Osteoblast (primary cell): ENCODE measurements at places on chromosomes 3 and 15. TPM values are rescaled to one million over a fixed set of nuclear protein-coding genes. Genes with fewer than 3 reads are reported as not detected.

The IL12A gene
- 3.2 and 4.7 TPM in 2 replicates for total RNA-seq

The ZXDC gene
- 26.8 and 27.1 TPM in 2 replicates for total RNA-seq

GRCh38 chr3:12472796-12473195, 11.5 kb upstream of the TSEN2 start:
- DNase-seq = no peak

DNA sequence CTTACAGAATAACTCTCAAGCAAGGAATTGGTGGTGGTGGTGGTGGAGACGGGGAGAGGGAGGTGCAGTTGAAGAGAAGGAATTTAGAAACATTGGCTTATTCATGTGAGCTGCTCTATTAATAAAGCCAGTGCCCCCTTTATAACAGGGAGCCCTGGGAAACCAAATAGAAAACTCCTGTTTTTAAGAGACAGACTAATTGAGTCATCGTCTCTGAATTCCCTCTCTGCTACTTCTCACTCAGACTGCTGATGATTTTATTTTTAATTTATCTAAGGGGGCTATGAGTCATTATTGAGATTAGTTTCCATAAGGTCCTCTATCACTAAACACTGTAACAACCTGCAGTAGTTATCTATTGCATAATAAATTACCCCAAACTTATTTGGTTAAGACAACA, 145.9 kb upstream of the GALNT15 start:
- DNase-seq = peak; percentile 43

GRCh38 chr15:94002041-94002440, 229.3 kb upstream of the MCTP2 start:
- DNase-seq = no peak

DNA sequence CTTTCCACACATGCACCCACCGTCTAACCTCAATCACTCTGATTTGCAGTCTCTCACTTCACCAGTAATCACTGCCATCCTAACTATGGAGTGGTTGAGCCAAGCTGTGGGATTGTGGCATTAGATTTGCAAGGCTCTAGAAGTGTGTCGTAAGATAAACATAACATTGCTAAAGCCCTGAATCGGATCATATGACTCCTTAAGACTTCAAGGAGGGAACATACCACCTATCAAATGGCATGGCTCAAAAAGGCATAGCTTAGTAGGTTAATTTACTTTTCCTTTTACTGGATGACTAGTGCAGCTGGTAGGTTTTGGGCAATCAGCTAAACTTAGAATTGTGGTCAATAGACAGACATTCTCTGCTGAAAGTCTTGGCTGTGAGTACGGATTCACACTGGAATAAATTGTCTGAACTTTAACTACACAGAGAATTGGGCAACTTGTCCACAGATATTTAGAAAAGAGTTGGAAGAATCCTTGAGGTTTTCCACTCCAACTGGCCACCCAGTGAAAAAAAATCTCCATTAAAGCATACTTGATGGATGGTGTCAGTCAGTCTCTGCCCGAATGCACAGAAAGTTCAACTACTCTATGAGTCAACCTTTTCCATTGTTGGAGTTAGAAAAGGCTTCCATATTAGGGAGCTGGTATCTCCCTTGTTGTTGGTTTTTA, 476.7 kb upstream of the CBLB start:
- DNase-seq = peak; percentile 77
